ENCODE measurements at places on chromosomes 4 and X. TPM values are rescaled to one million over a fixed set of nuclear protein-coding genes. Genes with fewer than 3 reads are reported as not detected.

Gene GUCY1B1
- total RNA-seq, result 6.8 TPM

Gene KLHL2
- total RNA-seq, result 30.9 TPM

Gene TMEM31
- total RNA-seq, result not detected

Gene BGN
- 73.0 TPM for total RNA-seq

Gene USP17L27
- not detected for total RNA-seq

Gene HELT
- total RNA-seq, result not detected

Gene ZRSR2
- 21.5 TPM for total RNA-seq

GRCh38 chrX:19739683-19740082, 147.7 kb downstream of the SH3KBP1 start:
- peak; percentile 42 for DNase-seq

GRCh38 chrX:134244043-134244442, 7.1 kb downstream of the CCDC160 start:
- no peak for DNase-seq

- no peak for DNase-seq
These were observed 3.6 kb downstream of the DRP2 start for GRCh38 chrX:101223226-101223625.

DNA sequence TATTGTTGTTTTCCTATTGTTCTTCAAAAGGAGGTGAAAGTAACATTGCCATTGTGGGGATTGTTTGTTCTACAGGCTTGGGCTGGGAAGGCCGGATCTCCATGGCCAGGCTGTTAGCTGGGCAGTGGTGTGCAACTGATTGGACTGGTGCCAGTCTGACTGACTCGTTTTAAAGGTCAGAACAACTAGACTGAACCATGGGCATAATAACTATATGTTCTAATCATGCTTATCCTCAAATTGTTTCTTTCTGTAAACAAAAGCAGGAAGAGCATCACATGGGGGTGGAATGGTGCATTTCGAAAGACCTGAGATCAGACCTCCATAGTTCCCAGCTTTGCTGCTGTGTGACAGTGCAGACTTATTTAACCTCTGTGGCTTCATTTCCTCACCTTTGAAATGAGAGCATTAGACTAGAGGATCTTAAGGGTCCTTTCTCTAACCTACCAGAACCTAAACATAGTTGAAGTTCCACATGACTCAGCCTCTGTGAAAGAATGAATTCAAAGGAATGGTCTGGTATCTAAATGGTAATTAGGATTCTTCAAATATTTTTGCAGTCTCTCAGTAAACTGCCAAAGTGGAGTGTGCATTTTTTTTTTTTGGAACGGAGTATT, 66.7 kb upstream of the PGRMC2 start:
- peak; percentile 93 for DNase-seq

GRCh38 chr4:11467931-11468330, 39.2 kb upstream of the HS3ST1 start:
- DNase-seq, result no peak

GRCh38 chrX:100812216-100813158, 7.7 kb upstream of the CSTF2 start:
- DNase-seq, result no peak

DNA sequence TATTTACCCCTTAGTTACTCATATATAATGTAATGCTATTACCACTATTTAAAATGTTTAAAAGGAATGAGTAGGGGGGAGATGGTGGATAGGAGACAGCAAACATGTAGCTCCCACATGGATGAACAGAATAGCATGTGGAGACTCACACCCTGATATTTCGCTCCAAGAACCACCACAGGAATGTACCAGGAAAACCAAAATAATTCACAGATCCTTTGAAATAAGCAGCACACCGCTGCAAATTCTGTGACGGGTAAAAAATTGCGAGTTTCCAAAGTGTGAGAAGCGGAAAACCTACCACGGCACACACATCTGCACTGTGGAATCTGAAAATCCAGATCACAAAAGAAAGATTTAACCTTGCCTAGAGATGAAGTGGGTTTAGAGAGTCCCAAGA, 428.2 kb downstream of the TLL1 start:
- no peak for DNase-seq

Measured in thyroid gland (tissue), 4 donors.